Right hindlimb (tissue), 1 donor: ENCODE measurements at places on chromosomes 16 and 17.

- DNase-seq, result no peak
Measured at GRCh38 chr16:57303910-57304168, 19.4 kb upstream of the PLLP start.

DNA sequence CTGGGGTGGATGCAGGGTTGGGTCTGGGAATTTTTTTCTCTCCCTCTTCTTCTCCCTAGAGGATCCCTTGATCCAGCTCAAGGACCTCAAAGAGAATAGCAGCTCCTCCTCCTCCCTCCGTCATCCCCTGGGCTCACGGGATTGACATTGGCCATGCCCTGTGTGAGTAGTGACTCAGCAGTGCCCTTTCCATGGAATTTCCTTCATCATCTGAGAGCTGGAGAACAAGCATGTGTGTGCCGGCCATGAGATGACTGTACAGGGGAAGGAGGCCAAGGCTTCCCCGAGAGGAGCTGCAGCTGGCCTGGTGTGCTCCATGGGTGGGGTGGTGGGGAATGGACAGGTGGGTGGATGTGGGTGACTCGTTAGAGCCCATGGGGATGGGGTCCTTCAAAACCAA is 8.9 kb upstream of the WSCD1 start:
- no peak for DNase-seq

DNA sequence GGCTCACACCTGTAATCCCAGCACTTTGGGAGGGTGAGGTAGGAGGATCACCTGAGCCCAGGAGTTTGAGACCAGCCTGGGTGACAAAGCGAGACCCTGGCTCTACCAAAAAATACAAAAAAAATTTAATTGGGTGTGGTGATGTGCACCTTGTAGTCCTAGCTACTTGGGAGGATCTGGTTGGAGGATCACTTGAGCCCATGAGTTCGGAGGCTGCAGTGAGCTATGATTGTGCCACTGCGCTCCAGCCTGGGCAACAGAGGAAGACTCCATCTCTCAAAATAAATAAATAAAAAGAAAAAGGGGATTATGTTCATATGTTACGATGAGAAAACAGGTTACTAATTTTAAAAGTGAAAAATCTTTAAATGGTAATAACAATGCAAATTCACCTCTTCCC is 996 bp downstream of the MLKL start:
- no peak for DNase-seq

- no peak for DNase-seq
Measured at GRCh38 chr16:78703936-78704335, 604.5 kb downstream of the WWOX start.

DNA sequence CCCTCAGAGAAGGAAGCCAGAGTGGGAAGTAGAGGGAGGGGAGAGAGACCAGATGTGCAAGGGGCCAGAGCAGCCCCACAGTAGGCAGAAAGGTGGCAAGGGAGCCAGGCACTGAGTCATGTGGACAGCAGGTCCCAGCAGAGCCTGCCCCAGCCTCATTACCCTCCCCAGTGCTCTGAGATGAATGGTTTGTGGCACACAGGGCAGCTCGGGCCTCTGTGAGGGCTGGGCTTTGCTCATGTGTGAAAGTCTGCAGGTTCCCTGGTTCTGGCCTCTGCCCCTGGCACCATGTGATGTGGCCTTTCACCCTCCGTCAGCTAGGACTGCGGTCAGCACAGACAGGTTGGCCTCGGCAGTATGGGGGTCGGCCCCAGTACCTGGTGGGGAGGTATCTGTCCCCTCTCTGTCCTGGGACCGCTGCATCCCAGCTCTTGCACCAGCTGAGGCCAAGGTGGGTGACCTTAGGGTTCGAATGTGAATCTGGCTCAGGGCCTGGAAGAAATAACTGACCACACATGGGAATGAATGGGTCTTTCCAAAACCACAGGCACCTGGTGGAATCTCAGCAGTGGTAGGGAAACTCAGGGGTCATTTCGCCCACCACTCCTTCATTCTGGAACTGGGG is 8.9 kb downstream of the LRRC75A start:
- peak; percentile 16 for DNase-seq

DNA sequence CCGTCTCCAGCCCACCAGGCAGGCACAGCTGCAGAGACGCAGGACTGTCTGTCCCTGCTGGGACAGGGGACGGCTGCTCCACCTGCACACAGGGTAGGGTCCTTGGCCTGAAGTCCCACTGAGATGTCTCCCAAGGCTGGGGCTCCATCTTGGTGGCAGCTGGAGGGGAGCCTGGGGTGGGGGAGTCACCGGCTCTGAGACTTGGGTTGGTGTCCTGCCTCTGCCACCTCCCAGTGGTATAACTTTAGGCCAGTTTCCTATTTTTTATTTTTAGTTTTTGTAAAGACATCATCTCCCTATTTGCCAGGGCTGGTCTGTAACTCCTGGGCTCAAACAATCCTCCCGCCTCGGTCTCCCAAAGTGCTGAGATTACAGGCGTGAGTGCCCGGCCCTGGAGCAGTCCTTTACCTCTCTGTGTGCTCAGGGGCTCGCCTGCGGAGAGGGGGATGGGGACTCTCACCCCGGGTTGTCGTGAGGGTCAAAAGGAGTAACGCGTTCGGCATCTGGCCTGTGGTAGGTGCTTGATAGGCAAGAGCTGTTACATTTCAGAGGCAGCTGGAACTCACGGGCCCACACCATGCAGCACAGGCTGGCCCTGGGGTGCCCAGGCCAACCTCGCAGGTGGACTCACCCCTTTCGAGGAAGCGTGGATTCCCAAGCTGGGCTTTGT is 46.6 kb upstream of the DOC2B start:
- peak; percentile 49 for DNase-seq

DNA sequence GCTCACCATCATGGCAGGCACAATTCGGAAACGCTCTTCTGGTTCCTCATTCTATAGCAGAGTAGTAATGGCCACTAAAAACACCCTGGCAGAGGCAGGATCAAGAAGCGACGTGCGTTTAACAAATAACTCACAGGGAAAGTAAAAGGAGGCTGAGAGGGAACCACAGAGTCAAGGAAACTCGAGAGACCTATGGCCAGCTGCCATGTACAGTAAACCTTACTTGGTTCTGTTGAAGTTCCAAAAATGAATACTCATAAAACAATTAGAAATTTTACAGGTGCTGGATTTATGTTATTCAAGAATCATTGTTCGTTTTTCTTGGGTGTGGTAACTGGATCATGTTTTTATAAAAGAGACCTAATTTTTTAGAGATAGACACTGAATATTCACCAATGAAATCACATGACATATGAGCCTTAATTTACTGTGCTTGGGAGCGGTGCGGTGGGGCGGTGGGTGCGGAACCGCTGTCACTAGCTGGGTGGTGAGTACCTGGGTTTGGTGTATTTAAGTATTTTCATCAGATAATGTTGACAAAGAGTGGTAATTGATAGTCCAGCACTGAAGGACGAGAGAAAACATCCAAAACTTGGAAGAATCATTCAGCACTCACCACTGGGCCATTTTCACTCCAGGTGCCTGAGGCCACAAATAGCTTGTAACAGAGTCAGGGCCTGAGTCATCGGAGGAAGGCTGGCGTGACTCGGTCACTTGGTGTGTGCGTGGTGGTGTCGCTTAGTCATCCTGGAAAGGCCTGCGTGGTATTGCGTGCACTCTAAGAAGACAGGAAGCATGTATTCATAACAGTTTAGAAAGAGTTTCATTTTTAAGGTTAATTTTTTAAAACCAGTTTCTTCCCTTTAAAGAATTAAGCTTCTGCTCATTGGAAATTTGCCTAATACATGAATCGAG is 135.4 kb upstream of the CHMP6 start:
- DNase-seq, result no peak

DNA sequence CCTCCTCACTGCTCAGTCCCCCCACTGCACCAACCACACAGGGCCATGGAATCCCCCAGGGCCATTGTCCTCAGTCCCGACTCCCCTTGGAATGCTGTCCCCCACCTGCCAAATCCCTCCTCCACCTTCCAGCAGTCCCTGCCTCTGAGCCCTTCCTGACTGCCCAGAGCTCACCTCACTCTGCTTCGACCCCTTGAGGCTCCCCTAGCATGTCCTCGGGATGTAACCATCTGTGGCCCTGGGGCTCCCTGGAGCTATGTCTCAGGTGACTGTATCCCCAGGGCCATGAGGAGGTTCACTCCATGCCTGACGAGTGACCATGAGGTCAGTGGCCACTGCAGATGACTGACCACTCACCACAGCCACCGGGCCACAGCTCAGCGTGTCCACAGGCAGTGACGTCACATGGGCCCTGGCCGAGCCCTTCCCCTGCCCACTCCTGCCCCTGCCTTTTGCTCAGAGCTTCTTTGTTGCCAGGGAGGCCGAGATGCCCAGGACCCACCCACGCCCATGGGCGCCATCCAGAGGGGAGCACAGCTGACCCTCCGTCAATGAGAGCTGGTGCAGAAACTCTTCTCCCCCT is 7.7 kb upstream of the PIEZO1 start:
- no peak for DNase-seq

GRCh38 chr16:57624806-57625500 is 3.5 kb upstream of the ADGRG1 start:
- DNase-seq, result no peak

- peak; percentile 80 for DNase-seq
Measured at GRCh38 chr16:30958175-30959079, 873 bp downstream of the SETD1A start.

DNA sequence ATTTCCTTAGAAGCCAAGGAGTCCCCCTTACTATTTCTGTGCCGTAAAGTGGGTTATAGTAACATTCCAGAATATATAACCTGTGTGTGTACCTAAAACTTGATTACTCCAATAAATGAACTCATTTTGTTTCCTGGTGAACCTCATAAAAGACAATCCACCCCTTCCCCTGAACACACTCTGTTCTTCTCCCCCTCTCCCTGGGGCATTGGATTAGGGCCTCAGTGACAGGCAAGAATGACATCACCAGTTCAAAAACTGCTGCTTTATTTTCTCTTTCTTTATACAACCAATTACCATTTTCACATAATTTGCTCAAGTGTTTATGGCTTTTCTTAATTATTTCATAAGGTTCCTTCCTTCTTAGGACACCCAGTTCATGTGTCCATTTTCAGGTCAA is 17.4 kb downstream of the AARSD1 start:
- DNase-seq, result no peak

DNA sequence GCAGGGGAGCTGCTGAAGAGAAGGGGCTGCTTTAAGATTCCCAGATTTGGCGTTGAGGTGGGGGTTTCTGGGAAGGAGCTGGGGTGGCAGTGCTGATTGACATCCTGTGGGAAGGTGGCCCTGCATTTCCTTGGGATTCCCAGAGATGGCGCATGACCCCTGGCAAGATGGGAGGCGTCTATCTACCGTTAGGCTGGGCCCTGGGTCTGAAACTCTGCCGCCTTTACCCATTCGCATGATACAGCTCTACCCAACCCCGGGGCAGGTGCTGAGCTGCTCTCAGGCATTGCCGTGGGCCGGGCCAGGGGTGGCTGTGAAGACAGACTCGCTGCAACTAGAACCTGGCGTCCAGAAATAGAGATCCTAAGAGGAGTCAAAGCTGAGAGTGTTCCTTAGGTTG is 9.9 kb upstream of the MVD start:
- no peak for DNase-seq

DNA sequence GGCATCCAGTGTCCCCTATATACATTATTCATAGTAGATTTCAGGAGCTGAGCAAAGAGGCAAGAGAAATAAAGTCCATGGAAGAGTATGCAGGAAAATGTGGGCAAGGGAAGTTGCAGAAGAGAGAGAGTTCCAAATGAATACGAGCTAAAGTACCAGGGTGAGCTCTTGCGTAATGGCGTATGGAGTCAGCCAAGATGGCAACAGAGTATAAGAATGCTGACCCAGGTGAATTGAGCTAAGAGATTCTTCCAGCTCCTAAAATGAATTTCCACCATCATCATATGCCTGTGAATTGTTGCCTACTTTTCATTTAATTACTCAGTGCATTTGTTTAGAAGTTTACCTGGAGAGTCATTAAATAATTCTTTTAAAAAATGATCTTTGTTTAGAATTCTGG is 153.2 kb upstream of the CNTNAP4 start:
- DNase-seq, result no peak

DNA sequence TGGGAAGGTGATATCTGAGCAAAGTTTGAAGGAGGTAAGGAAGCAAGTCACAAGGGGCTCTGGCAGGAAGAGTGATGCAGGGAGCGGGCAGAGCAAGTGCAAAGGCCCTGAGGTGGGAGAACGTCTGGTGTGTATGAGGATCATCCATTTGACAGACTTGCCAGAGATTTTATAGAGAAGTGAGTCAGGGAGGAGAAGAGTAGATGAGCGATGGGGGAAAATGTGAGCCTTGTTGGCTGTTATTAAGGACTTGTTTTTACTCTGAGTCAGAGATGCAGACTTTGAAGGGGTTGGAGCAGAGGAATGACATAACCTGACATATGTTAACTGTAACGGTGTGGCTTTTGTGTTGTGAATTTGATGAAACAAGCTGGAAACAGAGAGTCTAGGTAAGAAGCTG is 3.5 kb upstream of the CLEC10A start:
- DNase-seq, result no peak

DNA sequence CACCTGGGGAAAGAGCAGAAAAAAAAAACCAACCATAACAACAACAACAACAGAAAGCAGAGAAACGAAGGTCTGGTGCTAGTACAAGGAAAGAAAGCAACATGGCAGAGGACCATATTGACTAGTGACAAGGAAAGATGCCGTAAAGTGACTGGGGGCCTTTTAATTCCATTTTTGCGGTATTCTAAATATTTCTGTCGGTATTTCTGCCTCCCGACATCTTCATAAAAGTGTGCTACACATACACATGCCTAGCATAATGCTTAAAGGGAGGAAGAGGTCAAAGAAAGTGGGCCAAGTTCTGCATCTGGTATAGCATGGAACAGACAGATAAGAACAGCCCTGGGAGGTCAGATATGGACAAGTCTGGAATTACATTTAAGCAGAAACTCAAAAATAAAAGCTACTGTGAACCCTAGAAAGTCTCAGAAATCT is 19.5 kb upstream of the RNF43 start:
- DNase-seq, result no peak

DNA sequence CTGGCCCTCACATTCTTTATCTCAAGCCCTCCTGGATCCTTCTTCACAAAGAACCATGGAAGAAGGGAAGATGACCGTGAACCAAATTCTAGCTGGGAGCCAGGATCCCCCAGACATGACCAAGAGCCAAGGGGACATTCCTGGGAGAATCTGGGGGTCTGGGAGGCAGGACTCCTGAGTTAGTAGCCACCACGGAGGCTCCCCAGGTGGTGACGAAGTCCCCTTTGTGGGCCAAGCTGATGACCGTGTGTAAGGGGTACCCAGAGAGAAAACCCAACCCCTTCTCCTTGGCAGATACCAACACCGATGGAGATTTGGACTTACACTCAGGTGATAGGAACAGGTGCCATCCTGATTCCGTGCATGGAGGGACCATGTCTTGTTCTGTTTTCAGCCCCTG is 6.8 kb upstream of the GFAP start:
- peak; percentile 18 for DNase-seq

DNA sequence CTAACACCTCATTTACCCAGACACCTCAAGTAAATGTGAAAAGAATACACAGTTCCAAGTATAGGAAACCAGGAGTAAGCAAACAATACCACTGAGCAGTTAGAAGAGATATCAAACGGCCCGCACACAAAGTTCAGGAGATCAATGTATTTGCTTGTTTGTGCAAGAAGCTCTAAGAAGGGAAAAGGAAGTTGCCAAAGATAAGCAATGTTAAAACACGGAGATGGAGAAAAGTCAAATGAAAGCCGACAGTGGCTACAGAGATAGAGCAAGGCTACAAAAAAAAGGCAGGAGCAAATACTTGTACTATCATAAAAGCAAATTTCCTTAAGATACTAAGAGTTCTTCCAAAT is 29.5 kb downstream of the PSME3IP1 start:
- no peak for DNase-seq

GRCh38 chr17:49703557-49704277 is 4.0 kb downstream of the SLC35B1 start:
- DNase-seq, result no peak
